ENCODE measurements at places on chromosomes 6 and 20. TPM values are rescaled to one million over a fixed set of nuclear protein-coding genes. Genes with fewer than 3 reads are reported as not detected.

DNA sequence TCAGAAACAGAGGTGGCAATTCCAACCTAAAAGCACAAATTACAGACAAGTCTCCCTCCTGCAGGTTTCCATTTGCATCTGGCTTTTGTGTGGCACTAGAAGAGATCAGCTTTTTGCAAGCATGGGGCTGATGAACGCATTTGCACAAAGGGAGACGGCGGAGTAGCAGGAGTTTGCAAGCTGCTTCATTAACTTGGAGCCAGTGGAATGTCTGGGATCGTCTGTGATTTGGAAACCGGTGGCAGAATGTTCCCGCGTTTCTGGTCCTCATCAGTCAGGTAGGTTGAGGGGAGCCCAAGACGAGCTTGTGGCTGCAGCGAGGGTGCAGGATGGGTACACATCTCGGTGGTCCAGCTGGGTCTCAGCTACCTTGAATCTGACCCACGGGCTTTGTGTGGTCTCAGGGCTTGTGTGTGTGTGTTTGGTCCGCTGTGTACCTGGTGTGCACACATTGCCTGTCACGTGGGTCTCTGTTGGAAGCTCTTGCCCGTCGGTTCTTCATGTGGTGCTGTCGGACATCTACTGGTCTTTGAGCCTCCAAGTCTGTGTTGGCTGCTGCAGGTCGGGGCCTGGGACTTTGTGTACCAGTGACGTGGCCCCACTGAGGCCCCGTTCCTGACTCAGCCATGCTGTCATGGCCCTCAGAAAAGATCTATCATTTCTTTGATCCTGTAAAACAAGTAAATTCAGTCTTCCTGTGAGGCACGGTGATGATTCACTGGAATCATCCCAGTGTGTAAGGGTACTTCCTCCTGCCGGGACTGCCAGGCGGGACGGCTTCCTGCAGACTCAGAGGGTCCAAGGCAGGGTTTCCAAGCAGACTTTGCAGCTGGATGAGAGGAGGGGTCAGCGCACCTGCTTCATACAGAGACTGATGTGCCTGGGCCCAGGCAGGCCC, 12.4 kb upstream of the MYT1 start:
- DNase-seq: no peak

DNA sequence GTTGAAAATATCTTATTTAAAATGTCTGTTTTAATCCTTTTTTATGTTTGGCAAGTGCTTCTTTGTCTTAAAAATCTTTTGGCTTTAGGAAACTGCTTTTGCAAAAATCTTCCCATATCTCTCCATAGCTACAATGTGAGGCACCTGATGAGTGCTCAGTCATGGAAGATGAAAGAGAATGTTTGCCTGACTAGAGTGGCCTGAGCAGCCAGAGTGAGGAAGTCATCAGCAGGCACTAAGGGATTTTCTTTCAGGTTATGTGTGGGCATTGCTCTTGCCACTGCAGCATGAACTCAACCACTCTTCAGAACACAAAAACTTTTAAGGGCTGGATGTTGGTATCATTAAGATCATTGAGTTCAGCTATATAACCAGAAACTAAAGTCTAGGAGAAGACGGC, 47.9 kb downstream of the AKIRIN2 start:
- DNase-seq: no peak

DNA sequence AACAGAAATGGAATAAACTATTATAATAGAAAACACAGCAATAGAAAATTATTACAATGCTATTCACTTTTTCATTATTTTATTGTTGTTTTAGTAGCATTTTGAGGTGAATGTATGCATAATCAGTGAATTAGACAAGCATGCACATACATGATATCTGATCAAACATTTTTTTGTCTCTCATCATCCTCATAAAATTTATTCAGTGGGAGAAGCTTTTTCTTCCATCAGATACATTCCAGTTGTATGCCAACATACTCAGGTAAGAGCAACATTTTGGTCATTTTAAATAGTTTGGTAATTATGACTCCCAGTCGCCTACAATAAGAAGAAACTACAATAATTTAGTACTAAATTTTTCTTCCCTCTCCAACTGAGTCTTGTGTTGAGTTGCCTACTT, 44.5 kb downstream of the ADGRF1 start:
- no peak for DNase-seq

DNA sequence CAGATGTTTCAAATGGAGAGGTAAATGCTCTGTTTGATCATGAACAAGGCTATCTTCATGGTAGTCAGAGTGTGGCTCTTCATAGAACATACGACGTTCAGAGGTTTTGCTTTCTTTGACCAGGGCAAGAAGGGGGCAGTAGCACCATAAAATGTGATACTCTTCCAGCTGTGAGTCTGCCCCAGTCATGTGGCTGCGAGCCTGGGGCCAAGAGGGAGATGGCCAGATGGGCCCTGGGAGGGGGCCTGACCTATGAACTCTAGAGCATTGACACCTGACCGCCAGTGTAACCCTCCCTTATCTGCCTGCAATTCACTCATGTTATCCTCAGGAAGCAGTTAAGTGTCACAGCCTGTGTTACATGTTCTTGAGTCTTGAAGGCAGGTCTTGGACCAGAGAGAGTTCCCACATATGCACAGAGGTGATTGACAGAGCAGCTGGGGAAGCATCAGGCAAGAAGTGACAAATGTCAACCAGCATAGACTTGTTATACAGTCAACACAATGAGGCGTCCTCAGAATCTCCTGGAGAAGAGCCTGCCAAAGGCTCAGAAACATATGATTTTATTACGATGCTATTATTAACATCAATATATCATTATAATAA, 55.0 kb downstream of the SCML4 start:
- no peak for DNase-seq

GRCh38 chr6:25449774-25450173, 170.6 kb downstream of the CARMIL1 start:
- DNase-seq: no peak

Gene SH3BGRL2
- 2.2 TPM for total RNA-seq

GRCh38 chr6:33772082-33772830, 16.7 kb downstream of the LEMD2 start:
- no peak for DNase-seq

Gene BMP2
- not detected for total RNA-seq

- no peak for DNase-seq
Measured at GRCh38 chr6:122715725-122716124, 63.8 kb upstream of the FABP7 start.

DNA sequence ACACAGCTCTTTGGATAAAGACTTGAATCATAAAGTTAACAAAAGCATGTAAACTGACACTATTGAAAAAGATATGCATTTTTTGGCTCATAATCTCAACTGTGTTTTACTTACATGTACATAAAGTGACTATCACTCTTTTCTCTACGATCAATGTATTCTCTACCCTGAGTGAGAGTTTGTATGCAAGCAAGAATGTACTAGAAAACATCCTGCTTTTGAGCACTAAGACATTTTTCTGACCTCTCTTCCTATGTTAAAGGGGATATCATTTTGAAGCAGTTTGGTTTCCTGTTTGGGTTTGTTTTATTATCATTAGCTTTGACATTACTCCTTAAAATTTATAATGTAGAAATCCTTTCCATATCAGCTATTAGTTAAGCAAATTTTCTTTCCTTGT, 910.8 kb downstream of the C6orf118 start:
- no peak for DNase-seq

DNA sequence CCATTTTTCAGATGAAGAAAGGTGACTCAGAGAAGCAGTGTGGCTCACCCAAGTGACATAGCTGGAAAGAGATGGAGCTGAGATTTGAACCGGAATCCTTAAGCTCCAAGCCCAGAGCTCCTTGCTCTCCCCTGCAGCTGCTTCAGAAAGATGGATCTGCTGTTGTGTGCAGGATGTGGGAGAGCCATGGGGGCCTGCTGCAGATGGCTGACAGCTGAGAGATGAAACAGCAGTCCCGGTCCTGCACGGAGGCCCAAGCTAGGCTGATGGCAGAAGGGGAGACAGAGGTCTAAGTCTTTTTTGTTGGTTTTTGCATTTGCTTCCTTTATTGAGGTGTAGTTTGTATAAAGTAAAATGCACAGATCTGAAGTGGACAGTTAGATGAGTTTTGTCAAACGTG, 69.8 kb upstream of the FOXP4 start:
- no peak for DNase-seq

DNA sequence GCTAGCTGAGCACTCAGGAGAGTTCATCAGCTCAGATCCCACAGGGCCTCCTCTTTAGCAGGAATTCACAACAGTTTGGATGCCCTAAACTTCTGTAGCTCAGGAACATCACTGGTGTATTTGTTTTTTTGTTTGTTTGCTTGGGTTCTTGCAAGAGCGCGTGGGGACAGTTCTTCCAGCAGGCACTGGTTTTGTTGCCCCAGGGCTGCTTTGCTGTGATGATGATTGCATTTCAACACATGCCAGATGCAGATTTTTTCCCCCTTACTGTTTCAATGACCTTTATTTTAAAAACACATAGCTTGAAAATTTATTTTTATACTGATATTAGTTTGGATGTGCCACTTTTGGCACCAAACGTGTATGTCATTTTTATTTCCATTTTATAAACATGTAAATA, 77.1 kb downstream of the DHX35 start:
- DNase-seq: no peak

Gene MCCD1
- not detected for total RNA-seq

GRCh38 chr6:149231778-149232177, 85.7 kb upstream of the TAB2 start:
- DNase-seq: no peak

DNA sequence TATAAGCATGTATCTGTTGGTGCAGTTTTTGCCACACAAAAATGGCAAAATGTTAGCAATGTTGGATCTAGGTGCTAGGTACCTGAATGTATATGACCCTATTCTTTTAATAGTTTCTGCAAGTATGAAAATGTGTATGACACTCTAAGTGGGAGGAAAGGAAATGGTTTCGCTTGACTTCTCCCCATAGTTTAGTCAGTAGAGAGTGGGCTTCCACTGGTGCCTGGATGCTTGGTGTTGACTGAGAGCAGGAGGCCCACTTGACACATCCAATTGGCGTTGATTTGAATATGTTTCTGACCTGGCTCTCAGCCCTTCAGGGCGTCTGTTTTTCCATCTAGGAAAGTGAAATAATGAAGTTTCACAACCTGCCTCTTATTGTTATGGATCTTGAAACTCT, 41.8 kb upstream of the GABRR1 start:
- DNase-seq: no peak

- DNase-seq: no peak
Measured at GRCh38 chr20:17711267-17711627, 11.5 kb downstream of the BANF2 start.

Gene UST
- total RNA-seq: 5.3 TPM

DNA sequence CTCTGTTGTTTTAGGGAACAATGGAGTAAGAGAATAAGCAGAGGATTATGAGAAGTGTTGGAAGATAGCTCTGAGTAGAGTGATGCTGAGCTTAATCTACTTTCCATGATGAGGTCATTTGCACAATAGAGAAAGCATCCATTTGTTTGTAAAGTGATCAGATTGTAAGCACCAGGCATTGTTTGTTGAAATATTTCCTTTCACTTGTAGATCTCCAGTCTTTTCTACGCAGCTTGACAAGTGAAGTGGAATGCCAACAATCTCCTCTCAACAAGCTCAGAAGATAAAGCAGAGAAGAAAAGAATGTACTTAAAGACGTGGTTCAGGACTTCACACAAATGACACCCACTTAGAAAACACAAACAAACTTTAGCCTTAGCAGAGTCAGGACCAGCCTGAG, 80.1 kb upstream of the MARCKS start:
- DNase-seq: no peak

Gene BANF2
- total RNA-seq: not detected

DNA sequence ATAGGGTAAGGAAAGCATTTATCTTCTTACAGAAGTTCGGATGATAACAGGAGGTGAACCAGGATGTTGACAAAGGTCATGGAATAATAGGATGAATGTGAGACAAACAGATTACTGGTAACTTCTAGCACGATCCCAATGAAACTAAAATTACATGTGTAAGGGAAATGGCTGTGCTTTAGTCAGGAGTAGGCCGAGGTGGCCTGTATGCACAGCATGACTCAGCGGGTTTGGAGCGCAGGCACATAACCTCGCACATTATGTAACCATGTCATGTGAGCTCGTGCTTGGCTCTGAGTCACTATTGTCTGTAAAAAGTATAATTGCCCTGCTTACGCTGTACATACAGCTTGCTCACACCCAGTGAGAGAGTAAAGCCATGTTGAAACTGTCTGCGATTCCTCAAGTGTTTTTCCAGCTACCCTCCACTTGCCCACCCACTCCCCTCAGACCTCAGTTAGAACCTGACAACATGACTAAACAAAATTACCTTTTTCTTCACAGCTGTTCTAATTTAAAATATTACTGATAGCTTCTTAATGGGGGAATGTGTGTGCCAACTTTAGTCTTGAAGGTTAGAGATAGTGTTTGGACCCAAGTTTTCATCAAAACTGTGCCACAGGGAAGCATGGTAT, 8.2 kb downstream of the CYB5R4 start:
- DNase-seq: no peak

Gene MROH8
- total RNA-seq: 0.70 TPM
